Stimulated activated CD8-positive, alpha-beta memory T cell treated with anti-CD3 and anti-CD28 coated beads, Interleukin-2, amount 100 ng/mL, for 48 hours (primary cell): ENCODE measurements at places on chromosomes 13 and 19.

GRCh38 chr13:36217456-36217855 lies 3.1 kb upstream of the SOHLH2 start:
- no peak for DNase-seq

- no peak for DNase-seq
Observed at GRCh38 chr13:44096901-44097300, 217.2 kb downstream of the LACC1 start.

GRCh38 chr13:35720690-35721554 lies 244.4 kb upstream of the MAB21L1 start:
- peak; percentile 30 for DNase-seq

DNA sequence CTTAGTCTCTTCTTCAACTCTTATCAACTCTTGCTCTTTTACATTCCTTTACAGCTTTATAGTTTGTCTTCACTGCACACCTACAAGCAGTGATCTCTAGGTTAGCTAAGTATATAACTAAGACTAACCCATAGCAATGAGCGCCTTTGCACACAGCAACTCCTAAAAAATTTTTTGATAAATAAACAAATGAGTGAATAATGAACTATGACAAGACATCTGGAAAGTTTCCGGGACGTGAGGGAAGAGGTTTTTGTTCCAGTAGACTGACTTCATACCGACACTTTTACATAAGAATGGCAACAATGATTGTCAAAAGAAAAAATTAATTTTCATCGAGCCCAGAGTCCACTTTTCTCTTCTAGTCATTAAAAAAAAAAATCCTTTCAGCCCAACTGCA lies 98.3 kb downstream of the ELF1 start:
- DNase-seq: no peak

DNA sequence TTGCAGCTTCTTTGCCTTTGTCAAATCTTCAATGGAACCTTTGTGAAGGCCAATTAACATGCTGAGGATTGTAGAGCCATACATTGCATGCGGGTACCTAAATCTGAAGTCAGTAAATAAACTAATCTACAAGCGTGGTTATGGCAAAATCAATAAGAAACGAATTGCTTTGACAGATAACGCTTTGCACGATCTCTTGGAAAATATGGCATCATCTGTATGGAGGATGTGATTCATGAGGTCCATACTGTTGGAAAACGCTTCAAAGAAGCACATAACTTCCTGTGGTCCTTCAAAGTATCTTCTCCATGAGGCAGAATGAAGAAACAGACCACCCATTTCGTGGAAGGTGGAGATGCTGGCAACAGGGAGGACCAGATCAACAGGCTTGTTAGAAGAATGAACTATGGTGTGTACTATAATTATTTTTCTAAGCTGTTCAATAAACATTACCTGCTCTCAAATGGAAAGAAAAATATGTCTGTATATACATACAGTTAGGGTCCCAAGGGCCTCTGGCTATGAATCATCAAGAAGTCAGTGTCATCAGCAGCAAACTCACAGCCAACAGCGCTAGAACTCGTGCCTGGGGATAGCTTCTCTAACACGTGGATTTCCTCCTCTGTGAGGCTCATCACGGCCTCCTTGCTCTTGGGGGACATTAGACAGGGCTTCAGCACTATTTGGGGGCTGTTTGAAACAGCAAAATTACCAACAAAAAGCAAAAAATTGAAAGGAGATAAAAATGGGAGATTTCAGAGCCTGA lies 2.9 kb upstream of the CD70 start:
- no peak for DNase-seq

DNA sequence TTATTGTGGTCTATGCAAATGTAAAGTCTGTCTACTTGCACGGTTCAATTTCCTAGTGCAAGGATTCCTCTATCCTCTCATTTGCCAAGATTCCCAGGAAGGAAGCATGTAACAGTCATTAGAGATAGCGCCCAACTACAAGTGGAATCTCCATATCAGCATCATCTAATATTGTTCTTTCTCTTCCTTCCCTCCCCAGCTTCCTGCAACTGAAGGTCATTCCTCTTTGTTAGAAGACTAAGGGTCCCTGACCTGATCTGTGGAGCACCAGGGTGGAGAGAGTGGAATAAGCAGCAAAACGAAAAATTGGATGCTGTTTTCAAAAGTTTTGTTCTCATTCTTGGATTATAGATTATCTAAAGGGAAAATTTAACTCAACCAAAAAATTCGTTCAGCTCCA lies 714.0 kb downstream of the DIAPH3 start:
- no peak for DNase-seq

DNA sequence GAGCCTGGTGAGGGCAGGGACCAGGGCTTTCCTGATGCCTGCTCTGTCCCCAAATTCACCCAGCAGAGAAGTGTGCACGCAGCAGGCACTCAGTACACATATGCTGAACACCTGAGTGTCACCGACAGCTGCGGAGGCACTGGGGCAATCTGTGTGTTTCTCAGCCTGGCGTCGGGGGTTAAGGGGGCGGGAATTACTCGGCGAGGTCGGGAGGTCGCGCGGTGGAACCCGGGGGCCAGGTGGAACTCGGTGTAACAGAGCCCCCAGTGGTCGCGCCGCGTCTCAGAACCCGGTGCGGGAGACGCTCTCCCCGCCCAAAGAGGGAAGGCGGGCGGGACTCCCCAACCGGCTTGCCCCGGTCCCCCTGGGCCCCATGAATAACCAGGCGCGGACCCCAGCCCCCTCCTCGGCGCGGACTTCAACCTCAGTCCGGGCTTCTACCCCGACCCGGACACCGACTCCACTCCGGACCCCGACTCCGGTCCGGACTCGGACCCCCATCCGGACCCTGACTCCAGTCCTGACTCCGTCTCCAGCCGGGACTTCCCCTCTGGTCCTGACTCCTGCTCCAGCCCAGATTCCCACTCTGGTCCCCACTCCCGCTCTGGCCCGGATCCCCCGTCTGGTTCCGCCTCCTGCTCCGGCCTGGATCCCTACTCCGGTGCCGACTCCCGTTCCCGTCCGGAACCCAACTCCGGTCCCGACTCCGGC lies at the start of gene SELENOV:
Gene SELENOV, plus strand, starts transcription at position 300 of the 711 bp plus-strand sequence. Its CDS starts 74 bp downstream, at position 374.
- no peak for DNase-seq

- no peak for DNase-seq
Observed at GRCh38 chr19:44789943-44790483, 12.3 kb downstream of the CBLC start.

DNA sequence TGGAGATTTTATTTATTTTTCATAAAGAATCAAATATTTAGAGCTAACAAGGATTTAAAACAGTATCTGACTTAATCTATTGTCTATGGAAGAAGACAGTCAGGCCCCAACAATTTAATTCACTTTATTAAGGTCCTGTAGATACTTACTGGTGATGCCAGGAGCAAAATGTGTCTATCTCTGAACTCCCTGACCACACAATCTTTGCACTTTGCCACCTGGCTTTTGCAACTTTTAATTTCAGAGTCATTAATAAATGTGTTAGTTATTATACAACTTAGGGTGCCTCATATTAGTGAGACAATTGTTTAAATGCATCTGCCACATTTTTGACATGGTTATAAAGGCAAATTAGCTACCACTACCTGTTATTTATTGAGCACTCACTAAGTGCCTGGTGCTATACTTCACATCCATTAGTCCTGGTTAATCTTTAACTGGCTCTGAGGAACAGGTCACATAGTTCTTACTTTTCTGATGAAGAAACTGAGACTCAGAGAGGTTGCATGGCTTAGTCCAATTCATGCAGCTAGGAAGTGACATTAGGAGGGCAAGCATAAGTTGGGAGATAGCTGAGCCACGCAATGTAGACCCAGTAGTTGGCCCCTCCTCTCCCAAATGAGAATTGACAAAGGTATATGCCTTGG lies 297.9 kb downstream of the DCT start:
- DNase-seq: no peak

GRCh38 chr13:109357751-109358471 lies 428.5 kb downstream of the IRS2 start:
- no peak for DNase-seq

GRCh38 chr19:17370026-17370587 lies 7.0 kb downstream of the PLVAP start:
- DNase-seq: no peak

- DNase-seq: peak; percentile 83
Observed at GRCh38 chr19:40612831-40613689, 11.9 kb downstream of the LTBP4 start.

DNA sequence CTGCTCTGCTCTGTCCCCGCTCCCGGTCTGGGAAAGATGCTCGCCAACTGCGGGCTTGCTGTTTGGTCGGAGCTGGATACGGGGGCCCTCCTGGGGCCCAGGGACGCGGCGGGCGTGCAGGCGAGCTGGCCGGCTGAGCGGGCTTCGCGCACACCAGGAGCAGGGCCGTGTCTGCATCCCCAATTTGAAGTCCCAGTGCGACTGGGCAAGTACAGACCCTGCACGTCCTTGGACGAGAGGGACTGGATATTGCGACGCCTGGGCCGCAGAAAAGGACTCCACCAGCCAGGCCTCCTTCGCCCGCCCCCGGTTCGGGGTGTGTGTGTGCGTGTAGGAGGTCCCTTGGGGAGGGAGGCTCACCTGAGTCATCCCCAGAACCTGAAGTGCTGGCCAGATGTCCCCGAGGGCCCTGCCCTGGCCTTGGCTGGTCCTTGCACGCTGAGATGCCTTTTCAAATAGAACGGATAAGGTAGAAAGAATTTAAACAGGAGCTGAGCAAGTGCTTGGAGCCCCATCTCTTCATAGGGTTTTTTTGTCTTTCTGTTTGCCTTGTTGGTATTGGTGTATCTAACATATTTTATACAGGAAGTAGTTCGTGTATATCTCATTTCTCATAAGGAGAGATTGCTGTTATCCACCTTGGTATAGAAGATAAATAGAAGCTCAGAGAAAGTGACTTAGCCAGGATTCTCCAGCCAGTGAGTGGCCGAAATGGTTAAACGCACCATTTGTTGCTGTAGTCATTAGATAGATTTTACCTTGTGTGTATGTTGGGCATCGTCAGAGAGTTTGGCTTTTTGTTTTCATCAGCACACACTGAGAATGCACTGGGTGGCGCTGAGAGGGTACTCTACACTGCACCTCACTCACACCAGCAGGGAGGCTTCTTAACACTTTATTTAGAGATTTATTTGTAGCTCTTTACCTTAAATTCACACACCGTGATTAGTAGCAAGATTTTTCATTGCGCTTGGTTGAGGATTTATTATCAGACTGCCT lies 1.1 kb downstream of the NAXD start:
- peak; percentile 23 for DNase-seq

DNA sequence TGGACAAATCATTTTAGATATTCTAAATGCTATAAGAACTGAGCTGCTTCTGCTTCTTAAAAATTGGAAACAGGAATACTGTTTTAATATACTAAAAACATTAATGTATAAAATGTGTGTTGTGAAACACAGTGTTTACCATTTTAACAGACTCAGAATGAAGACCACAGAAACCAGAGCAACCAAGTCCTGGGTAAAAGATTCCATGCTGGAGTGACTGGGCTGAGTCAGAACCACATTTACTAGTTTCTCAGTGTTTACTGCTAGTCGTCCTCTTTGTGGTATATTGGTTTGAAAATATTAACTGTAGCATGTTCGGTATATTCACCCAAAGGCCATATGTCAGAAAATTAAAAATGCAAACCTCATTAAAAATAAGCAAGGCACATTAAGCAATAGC lies 31.9 kb downstream of the ANKRD10 start:
- DNase-seq: no peak

GRCh38 chr13:44397766-44398223 lies 24.2 kb downstream of the SERP2 start:
- DNase-seq: no peak

DNA sequence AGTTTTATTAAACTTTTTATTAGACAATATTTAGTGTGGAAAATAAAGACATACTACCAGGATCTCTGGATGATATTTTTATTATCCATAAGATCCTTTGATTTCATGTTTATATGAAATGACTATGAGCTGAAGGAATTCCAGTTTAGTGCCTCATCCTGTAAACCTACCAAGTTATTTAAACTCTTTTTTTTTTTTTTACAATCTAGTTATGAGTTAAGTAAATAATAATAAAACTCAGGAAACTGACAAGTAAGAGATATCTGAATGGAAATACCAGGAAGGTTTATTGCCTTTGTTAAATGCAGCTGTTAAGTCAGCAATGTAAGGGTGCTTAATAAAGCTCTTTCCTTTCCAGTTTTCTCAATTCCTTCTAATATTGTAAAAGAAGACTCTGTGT lies 53.9 kb downstream of the RXFP2 start:
- DNase-seq: no peak

DNA sequence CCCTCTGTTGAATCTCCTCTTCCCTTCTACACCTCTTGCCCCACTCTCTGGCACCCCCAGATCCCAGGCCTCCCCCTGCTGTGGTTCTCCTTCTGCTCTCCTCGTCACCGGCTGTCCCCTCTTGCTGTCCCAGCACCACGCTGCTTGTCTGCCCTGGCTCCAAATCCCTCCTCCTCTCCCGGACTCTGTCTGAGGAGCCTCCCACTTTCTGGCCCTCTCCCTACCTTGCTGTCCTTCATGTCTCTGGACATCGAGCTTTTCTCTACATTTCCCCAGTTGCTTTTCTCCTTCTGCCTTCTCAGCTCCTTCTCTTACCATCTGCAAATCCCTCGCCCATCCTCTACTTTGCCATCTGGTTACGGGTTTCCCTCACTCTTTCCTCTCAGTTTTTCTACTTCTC lies 1.2 kb downstream of the ZNF347 start:
- DNase-seq: no peak
